ENCODE measurements at places on chromosomes 12 and 14. TPM values are rescaled to one million over a fixed set of nuclear protein-coding genes. Genes with fewer than 3 reads are reported as not detected.

DNA sequence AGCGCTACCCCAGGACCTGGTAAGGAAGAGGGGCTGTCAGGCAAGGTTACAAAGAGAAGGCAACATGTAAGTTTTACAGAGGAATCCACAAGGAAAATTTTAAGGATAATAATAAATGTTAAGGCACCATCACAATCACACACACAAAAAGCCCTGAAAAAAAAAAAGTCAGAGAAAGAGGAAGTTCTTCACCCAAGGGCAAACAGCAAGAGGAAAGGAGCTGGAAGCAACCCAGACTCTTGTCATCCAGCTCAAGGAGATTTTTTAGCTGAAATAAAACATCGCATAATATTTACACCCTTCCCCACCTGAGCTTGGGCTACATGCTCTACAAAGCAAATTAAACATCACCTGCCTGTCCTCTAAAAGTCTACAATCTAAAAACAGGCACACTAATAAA lies 9.5 kb downstream of the SPTB start:
- no peaks in the 10 kb centered on the region for H3K4me1 ChIP-seq
- no peak overlapping the region for H3K4me3 ChIP-seq
- H3K36me3 ChIP-seq = peaks cover 5% of the 10 kb centered on the region

DNA sequence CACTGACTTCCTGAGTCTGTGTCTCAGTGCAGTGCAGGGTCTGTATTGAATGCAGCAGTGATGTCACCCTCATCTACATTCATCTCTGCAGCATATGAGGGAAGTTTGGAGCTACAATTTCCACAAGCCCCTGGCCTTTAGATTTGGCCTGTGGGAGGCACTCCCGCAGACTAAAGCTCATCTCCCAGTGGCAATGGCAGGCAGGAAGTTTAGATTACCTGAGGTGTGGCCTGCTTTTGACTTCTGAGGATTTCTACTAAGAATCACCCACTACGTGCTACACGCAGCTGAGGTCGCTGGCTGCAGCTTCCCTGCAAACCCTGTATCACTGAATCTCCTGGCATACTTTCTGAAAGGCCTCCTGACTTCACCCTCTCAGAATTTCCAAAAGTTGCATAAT lies 202.2 kb upstream of the PRKD1 start:
- H3K36me3 ChIP-seq = no peaks in the 10 kb centered on the region
- DNase-seq = no peak
- no peak overlapping the region for H3K4me3 ChIP-seq
- no peaks in the 10 kb centered on the region for H3K4me1 ChIP-seq
- peaks cover 2% of the 10 kb centered on the region for H3K27me3 ChIP-seq

GRCh38 chr12:98453070-98453469 lies 62.3 kb upstream of the TMPO start:
- peaks cover 13% of the 10 kb centered on the region for H3K4me1 ChIP-seq
- H3K27me3 ChIP-seq = no peaks in the 10 kb centered on the region
- DNase-seq = no peak
- no peak overlapping the region for H3K4me3 ChIP-seq

- peak overlapping the region; percentile 89 for H3K4me3 ChIP-seq
- H3K27ac ChIP-seq = peak overlapping the region; percentile 99
- DNase-seq = no peak
- no peaks in the 10 kb centered on the region for H3K27me3 ChIP-seq
- H3K4me1 ChIP-seq = peaks cover 41% of the 10 kb centered on the region
Measured at GRCh38 chr12:57112492-57113294, 1.5 kb upstream of the STAT6 start.

GRCh38 chr12:92721130-92721529 lies 18.3 kb downstream of the PLEKHG7 start:
- DNase-seq = no peak
- H3K4me1 ChIP-seq = peaks cover 6% of the 10 kb centered on the region
- H3K4me3 ChIP-seq = no peak overlapping the region
- peak overlapping the region; percentile 25 for H3K27ac ChIP-seq

DNA sequence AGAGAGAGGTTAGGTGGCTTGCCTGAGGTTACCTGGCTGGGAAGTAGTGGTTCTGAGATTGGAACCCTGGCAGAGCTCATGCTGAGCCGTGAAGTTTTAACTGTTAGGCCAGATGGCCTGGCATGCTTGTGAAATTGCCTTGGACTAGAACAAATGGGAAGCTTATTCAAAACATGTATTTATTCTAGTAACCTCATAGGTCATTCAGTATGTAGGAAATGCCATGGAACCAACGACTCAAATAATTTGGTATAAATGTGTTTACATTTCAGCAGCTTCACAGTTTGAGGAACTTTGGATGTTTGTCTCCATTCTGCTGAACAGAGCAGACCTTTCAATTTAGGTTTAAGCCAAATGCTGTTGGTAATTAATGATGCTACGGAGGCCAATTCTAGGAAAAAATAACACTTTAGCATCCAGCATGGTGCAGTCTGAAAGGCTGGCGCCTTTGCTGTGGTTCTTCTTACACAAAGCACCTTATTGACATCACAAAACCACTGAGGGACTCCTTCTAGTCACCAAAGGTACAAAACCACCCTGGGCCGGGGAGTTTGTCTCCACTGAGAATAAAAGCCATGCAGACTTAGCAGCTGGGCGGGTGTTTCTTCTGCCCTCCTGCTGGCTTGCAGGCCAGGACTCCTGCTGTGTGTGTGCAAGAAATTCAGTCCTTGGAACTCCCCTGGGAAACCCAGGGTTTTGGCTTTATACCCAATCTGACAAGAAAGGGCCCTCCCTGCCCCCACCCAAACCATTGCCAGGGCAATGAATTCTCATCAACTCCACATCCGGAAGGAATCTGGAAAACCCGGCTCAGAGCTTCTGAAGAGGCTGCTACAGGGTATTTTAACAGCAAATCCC lies 64.2 kb downstream of the ELK3 start:
- H3K27me3 ChIP-seq = no peaks in the 10 kb centered on the region
- H3K27ac ChIP-seq = peak overlapping the region; percentile 58
- peaks cover 16% of the 10 kb centered on the region for H3K4me1 ChIP-seq
- DNase-seq = no peak

DNA sequence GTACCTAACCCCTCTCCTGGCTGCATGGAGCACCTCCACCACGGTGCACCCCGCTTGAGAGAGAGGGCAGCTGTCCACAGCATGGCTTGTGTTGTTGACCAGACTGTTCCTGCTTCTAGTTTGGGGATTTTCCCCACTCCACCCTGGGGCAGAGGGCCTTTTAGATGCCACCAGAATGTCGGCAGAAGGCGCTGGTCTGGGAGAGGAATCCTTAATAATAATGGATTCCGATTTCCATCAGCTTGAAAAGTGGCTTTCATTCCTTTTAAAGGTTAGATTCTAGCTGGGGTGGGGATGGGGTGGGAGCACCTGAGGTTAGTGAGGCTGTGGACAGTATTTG lies 1.8 kb downstream of the ESRRB start:
- DNase-seq = no peak
- H3K27ac ChIP-seq = no peak overlapping the region
- peaks cover 79% of the 10 kb centered on the region for H3K27me3 ChIP-seq
- H3K36me3 ChIP-seq = no peaks in the 10 kb centered on the region
- H3K4me3 ChIP-seq = peak overlapping the region; percentile 57
- peaks cover 13% of the 10 kb centered on the region for H3K4me1 ChIP-seq

DNA sequence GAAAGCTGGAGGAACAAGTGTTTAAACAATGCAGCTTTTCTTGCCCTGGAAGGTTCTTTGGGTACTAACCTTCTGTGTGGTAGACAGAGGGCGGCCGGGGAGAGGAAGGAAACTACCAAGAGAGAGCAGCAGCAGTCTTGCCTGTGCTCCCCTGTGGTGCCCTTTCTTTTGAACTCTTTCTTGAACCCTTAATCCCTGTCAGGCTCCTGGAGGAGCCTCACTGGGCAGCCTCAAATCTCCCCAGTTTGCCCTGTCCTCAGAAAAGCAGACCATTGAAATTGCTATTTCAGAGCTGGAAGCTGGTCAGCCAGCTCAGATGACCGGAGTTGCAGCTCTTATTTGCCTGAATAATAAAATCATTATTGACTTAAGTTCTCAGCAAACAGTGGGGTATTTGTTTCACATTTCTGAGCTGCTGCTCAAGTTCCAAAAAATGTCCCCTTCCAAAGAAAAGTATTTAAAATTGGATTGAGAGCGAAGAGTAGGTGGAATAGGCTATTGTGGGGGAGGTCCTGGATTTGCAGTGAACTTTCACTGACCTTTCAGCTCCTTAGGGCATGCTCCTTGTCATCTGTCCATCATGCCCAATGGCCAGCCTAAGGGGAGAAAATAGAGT lies 42.1 kb upstream of the RNASE3 start:
- no peak for DNase-seq
- H3K27ac ChIP-seq = no peak overlapping the region
- no peaks in the 10 kb centered on the region for H3K36me3 ChIP-seq
- H3K27me3 ChIP-seq = peaks cover 18% of the 10 kb centered on the region

DNA sequence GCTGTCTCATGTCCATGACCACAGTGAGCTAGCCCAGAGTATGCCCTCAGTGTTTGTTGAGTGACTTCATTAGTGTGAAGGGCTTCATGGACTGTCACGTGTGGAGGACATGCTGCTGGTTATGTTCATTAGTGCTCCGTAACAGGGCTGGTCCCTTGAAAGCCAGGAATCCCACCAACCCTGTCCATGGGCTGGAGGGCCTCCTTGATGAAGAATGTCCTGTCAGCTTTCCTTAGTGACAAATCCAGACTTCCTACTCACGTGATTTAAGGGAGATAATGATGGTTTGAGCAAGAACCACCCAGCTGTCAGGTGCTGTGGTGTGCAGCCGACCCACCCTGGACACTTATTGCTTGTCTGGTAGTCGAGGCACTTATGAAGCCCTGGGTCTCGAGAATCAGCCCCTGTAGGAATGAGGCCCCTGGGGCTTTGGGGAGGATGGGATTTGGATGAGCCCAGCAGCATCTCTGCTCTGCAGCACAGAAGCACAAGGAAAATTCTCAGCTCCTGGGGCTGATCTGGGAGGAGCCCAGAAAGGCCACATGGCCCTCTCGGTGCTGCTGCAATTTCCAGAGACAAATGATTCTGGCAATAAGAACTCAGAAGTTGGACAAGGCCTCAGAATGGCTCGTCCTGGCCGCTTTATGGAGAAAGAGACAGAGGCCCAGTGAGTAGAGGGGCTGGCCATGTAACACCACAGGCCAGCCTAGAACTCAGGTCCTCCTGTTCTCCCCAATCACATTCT lies 37.2 kb upstream of the FAM181A start:
- no peak overlapping the region for H3K27ac ChIP-seq
- H3K27me3 ChIP-seq = peaks cover 48% of the 10 kb centered on the region
- H3K36me3 ChIP-seq = no peaks in the 10 kb centered on the region
- no peak for DNase-seq

DNA sequence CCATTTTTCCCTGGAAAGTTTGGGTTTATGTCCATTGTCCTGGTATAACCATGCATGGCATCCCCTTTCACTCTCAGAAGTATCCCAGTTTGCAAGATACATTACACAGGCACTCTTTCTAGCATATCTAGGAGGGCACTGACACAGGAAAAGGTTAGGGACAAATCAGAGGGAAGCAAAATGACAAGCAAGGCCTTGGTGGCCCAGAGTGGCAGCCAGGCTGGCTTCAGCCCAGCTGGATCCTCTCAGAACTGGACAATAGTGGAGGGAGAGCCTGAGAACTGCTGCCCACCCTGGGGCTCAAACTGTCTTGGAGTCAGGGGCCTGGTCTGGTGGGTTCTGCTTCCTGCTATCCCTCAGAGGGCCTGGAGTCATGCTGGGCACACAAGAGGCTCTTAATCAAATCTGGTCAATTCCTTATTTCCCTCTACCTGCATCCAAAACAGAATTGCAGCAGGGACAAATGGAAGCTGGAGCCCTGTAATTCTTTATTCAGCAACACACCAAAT lies 2.6 kb downstream of the VDR start:
- no peaks in the 10 kb centered on the region for H3K27me3 ChIP-seq
- no peak overlapping the region for H3K27ac ChIP-seq
- DNase-seq = no peak

DNA sequence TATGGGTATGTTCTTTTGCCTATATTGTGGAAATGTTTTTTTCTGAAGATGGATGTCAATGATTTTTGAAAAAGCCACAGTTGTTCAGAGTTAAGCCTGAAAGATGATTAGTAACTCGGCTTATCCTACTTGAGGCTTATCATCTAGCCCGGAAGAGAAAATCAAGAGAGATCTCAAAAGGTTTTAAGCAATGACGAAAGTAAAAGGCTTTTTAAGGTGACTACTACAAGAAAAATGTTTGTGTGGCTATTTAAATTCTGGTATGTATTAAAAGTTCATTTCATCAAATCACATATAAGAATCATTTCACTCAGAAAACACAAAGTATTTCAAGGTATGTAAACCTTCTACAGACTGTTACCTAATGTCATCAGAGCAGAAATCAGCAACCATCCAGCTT lies 40.2 kb downstream of the HEATR5A start:
- no peaks in the 10 kb centered on the region for H3K4me1 ChIP-seq
- H3K36me3 ChIP-seq = peaks cover 14% of the 10 kb centered on the region
- DNase-seq = no peak
- H3K27ac ChIP-seq = no peak overlapping the region
- H3K4me3 ChIP-seq = no peak overlapping the region

- H3K27me3 ChIP-seq = no peaks in the 10 kb centered on the region
- no peak for DNase-seq
- no peak overlapping the region for H3K27ac ChIP-seq
- peaks cover 4% of the 10 kb centered on the region for H3K4me1 ChIP-seq
Measured at GRCh38 chr14:105204931-105205672, 24.0 kb upstream of the NUDT14 start.

The CYP27B1 gene
- total RNA-seq = 3.2 TPM

The CCDC175 gene
- total RNA-seq = not detected

The KRT85 gene
- not detected for total RNA-seq

The DPY19L2 gene
- 6.7 TPM for total RNA-seq
